ENCODE measurements at places on chromosomes 7 and 10.

DNA sequence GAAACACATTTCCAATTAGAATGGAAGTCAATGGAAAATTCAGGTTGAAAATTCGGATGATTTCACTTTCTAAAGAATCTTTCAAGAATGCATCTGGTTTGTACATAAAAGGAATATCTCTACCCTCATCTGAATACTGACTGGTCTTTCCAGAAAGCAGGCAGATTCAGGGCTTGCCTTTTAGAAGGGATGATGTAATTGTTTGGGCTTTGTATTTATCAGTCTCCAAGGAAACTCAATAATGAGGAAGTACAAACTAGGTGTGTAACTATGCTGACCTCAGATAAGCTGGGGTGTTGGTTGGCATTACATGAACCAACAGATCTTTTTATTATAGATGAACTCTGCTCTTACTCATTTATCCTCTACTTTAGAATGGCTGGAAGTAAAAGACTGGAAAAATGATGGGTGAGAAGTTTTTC, 24.1 kb downstream of the PDLIM1 start:
- DNase-seq, result peak; percentile 83

DNA sequence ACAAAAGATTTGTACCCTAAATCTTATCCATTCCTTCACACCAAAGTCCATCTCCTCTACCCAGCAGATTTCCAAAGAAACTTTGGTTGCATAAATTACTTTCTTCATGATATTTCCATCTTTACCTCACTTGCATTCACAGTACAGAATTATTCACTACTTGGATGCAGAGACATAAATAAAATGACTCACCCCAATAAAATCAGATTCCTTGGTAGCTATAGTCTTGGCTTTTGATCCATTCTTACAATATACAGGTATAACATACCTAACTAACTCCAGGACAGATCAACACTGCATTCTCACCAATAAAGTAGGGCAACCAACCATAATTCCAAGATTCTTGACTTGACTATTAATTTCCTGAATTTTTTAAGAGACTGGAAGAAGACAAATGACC, 815.1 kb downstream of the MAGI2 start:
- DNase-seq, result no peak

DNA sequence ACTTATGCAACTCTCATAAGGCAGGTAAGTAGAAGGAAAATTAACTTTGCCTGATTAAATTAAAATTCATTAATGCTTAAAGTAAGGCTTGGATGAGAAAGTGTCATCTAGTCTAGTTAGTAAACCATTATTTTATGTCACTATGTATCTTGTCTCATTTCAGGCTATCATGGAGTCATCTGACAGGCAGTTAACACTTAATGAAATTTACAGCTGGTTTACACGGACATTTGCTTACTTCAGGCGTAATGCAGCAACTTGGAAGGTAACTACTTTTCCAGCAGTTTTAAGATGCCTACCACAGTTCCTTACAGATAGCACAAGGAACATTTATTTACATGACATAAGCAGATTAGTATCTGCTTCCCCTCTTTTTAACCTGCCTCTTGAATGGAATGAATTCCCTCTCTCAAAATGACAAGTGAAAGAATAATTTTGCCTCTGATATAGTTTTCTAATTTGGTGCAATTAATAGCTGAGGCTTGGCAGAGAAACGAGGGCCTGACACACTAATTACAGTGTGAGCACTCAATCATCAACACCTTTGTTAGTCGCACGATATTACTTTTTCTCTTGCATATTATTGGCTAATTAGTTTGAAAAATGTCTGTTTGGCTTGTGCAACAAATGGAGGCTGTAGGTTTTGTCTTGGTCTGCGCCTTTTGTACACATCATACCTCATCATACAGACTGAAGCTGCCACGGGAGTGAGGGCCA, 245.0 kb downstream of the FOXP2 start:
- DNase-seq, result no peak

GRCh38 chr10:69662173-69662877, 32.3 kb downstream of the FAM241B start:
- no peak for DNase-seq

DNA sequence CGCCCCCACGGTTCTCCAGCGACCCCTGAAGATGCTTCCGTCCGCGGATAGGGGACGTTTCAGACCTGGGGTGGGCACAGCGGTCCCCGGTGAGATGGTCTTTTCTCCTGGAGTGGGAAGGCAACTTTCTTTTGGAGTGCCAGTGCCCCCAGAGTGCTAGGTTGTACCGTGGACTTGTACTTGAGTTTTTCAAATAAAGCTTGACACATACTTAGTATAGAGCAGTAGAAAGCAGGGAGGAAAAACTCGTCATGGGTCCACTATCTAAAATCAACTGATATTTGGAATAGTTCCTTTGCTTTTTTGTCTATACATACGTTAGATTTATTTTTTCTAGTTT, 28.4 kb downstream of the RBM20 start:
- no peak for DNase-seq

GRCh38 chr7:102285540-102286236, 980 bp upstream of the SH2B2 start:
- DNase-seq, result no peak

GRCh38 chr10:55629793-55630490, 731.1 kb downstream of the ZWINT start:
- peak; percentile 24 for DNase-seq

DNA sequence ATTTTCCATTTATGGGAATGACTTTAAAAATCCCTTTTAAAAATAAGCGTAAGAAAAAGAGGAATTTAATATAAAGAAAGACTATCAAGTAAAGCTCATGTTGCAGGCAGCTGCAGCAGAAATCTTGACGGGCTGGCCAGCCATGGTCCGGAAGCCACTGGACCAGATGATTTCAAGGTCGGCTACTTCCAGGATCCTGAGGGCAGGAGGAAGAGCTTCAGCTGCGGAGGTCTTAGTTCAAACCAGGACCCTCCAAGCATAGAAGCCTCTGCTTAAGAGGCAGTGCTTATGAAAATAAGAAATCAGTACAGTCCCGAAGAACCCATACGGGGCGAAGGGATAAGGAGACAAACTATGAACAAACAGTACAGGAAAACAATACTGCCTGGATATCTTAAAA, 220.2 kb upstream of the CELF2 start:
- no peak for DNase-seq

DNA sequence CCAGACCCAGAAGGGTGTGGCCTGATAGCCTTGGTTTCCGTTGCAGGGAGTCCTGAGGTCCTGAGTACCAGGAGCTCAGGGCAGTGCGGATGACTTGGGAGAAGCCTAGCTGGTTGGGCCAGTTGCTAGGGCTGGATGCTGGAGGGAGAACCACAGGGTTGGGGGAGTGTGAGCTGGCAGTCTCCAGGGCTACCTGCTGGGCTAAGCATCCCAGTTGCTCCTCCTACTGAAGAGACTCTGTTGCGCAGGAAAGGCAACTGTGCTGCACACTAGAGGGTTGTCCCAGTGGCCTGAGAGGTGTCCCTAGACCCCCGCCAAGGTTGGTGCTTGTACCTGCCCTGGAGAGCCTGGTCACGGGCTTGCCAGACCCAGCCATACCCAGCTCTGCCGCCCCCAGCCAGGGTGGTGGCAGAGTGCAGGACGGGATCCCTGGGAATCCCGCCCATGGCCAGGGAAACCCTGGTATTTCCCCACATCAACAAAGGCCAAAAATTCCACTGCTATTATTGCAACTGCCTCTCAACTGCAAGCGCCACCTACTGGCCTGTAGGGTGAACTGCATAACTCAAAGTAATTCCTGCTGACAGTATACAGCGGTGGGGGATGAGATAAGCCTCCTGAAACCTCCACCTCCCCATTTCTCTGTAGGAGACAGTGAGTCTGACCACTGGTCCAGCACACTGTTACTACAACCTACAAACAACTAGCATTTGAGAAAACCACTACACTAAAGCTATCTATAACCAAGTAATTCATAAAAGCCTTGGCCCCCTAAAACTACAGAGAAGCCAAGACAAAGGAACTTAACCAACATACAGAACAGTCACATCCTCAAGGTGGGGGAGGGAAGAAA, 67.6 kb upstream of the DDC start:
- peak; percentile 61 for DNase-seq

DNA sequence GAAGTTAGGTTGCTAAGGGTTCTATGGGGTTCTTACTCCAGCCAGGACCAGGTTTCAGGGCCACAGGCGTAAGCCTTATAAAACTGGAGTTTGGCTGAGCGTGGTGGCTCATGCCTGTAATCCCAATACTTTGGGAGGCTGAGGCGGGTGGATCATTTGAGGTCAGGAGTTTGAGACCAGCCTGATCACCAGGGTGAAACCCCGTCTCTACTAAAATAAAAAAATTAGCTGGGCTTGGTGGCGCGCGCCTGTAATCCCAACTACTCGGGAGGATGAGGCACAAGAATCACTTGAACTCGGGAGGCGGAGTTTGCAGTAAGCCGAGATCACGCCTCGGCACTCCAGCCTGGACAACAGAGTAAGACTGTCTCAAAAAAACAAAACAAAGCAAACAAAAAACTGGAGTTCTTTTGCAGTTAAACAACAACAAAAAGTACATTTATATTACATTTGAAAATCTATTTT, 347 bp upstream of the RRP12 start:
- DNase-seq, result no peak

DNA sequence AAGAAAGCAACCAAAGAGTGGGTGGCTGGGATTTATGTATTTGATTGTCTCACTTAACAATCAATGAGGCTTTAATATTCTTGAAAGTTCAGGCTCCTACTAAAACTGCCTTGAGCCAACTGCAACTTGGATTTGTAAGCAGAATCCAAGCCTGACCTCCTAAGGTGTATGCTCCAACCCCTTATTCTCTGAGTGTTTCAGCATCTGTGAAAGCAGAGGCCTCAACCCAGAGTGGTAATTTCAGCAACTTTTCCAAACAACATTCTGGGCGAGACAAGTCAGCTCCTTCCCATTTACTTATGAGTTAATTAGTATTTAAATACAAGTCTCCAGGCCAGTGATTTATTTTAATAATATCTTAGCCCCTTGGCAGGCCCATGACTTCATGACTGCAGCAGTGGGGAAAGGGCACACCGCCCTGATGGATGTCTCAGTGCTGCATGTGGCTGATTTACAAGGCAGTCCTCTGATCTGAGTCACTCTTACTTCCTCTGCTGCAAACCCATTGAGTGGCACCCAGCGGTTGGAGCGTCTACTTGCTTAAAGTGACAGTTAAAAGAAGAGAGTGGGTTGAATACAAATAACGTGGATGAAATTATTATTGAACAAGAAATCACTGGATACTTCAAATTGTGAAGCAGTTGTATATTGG, 209.1 kb downstream of the TRIL start:
- DNase-seq, result peak; percentile 53

GRCh38 chr7:503575-504111, 16.0 kb downstream of the PDGFA start:
- no peak for DNase-seq

DNA sequence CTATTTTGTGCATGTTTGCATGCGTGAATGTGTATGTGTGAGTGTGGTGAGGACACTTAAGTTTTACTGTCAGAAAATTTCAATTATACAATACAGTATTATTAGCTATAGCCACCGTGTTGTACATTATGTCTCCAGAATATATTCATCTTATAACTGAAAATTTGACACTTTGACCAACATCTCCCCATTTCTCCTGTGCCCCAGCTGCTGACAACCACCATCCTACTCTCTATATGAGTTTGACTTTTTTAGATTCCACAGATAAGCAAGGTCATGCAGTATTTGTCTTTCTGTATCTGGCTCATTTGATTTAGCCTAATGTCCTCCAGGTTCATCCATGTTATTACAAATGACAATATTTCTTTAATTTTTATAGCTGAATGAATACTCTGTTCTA, 195.0 kb downstream of the GPR37 start:
- DNase-seq, result no peak

GRCh38 chr7:55133630-55134358, 115.0 kb downstream of the EGFR start:
- peak; percentile 99 for DNase-seq

- no peak for DNase-seq
These were observed 752 bp upstream of the CAMK2G start for GRCh38 chr10:73875139-73875475.

GRCh38 chr10:29895456-29895855, 163.9 kb downstream of the JCAD start:
- peak; percentile 94 for DNase-seq

- no peak for DNase-seq
These were observed 25.1 kb upstream of the ZNF273 start for GRCh38 chr7:64877714-64878610.

GRCh38 chr10:24483701-24484100, 240.0 kb downstream of the ARHGAP21 start:
- peak; percentile 21 for DNase-seq

DNA sequence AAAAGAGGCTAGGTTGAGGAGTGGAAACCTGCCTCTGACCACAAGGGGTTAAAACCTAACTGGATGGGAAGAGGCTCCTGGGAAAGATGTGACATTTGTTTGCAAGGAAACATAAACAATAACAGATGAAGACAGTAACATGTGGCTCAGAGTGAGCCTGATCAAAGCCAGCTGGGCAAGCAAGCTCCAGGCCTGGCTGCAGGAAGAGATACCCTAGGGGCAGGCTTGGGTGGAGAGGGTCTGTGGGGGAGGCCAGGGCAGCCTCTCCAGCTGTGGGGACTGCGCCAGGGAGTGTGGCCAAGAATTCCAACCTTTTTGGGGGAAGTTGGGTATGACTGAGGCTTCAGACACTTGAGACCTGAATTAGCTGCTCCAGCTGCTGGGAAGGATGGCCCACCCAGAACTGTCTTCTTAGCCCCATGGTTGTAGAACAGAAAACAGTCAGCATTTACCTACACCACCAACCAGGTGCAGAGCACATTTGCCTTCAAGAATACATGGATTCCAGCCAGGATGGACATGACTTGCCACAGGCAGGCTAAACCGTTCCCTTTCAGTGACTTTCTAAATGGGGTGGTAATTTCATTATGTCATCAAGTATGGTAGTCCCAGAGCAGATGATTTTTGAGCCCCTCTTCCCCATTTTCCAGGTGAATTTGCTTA, 10.4 kb upstream of the FAM170B start:
- DNase-seq, result no peak

GRCh38 chr7:150358433-150358832, 10.2 kb upstream of the REPIN1 start:
- DNase-seq, result no peak

DNA sequence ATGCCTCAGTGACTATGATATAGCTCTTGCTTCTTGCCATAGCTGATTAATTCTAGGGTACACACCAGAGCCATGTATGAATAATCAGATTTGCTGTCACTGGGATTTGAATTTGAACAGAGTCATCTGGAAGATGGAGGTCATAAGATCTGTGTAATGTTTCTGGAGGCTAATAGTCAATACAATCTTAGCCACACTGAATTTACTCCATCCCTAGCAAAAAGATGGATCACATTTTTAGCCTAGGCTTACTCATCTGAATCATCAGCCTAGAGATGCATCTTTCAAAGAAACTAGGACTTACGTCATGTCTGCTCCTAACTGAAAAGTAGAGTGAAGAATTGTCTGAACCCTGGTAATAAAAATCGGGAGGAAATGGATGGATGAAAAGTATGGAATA, 142.3 kb upstream of the ZNF804B start:
- DNase-seq, result no peak
